EH (cell line): ENCODE measurements at places on chromosomes 3 and 15.

- DNase-seq = peak; percentile 17
Measured at GRCh38 chr3:53729159-53729558, 117.1 kb downstream of the CHDH start.

DNA sequence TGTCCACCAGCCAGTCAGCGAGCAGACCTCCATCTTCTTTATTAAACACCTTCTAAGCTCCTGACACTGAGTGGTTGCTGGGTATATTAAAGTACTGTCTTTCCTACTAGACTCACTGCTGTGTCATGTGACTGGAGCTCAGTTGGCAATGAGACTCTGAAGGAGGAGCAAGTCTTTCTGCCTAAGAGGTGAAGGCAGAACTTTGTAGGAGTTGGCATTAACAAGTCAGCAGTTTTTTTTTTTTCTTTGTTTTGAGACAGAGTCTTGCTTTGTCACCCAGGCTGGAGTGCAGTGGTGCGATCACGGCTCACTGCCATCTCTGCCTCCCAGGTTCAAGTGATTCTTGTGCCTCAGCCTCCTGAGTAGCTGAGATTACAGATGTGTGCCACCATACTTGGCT is 62.2 kb downstream of the ABHD5 start:
- peak; percentile 23 for DNase-seq

DNA sequence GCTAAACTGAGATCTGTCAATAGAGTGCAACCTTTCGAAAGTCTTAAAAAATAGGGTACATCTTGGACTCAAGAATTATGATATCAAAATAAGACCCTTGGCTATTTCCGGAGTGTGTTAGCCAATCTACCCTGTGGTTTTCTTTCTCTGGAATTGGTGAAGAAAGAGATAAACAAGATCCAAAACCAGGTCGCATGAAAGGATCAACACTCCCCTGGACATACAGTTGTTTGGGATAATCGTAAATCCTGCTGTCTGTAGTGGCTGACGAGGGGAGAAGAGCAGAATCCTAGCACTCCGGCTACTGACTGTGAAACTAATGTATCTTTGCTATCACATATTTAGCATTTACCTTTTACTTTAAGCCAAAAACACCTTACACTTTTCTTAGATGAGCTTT is 30.9 kb downstream of the FNDC3B start:
- DNase-seq = no peak

DNA sequence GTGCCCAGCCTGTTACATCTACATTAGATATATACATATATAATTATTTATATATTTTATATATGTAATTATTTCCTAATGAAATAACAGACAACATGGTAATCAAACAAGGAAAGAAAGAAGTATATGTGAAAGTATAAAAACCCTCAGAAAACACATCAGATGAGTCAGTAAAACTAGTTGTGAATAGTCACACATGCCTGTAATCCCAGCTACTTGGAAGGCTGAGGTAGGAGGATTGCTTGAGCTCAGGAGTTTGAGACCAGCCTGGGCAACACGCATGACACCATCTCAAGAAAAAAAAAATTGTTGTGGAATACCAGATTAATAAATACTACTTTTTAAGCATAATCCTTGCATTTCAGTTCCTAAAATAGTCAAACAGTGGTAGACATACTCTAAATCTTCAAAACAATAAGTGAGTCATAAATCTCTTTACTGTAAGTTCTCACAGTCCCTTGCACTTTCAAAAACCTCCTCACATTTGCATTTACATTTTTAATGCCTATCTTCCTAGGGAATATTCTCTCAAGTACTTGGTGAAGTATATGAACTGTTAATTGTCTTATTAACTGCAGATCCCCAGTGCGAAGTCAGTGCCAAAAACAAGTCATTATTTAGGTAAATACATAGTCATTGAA is 106.5 kb downstream of the MYO9A start:
- no peak for DNase-seq

DNA sequence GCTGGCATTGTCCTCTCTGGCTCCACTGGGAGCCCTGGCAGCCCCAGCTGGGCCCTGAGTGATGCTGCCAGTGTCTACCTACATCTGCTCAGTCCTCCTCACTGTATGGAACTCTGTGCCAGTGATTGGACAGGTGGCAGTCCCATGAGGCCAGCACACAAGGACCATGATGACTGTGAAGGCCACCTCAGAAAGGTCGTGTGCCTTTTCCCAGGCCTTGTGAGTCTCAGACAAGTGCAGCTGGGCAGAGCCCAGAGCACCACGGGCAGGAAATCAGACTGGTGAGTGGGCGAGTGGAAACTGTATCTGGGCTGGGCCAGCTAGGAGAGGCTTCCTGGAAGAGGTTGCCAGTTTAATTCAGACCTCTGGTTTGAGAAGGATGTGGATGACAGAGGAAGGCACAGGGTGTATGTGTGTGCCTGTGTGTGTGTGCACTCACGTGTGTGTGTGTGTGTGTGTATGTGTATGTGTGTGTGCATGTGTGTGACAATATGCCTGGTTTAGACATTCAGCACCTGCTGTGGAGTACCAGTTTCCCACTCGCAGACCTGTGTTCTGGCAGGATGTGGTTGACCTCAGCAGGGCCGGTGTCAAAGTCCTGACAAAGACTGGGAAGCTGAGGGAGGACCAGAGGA is 7.0 kb downstream of the MAPKAPK3 start:
- DNase-seq = no peak

DNA sequence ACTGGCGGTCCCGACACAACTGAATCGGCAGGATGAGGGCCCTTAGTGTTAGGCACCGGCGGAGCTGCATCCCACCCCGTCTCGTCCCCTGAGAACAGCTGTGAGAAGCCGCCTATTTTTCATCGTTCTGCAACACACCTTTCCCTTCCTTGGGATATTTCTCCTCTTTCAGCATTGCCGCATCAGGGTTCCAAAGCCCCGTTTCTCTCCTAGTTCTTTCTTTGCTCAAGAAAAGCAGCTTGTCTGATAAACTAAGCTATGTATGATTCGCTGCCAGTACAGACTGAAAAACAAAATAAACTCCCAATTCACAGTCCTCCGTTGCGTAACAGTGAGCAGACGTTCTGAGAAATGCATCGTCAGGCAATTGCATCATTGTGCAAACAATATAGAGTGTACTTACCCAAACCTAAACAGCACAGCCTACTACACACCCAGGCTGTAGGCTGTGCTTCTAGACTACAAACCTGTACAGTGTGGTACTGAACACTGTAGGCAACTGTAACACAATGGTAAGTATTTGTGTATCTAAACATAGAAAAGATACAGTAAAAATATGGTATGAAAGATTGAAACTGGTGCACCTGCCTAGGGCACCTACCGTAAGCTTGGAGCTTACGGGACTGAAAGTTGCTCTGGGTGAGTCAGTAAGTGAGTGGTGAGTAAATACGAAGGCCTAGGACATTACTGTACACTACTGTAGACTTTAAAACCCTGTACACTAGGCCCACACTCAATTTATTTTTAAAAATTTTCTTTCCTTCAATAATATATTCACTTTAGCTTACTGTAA is 8.9 kb upstream of the ADAMTS17 start:
- peak; percentile 28 for DNase-seq

GRCh38 chr15:37791693-37792092 is 142.7 kb upstream of the TMCO5A start:
- DNase-seq = no peak

GRCh38 chr3:127091376-127091775 is 101.6 kb upstream of the PRR23E start:
- no peak for DNase-seq

- DNase-seq = peak; percentile 79
Measured at GRCh38 chr3:136075218-136075808, 109.8 kb downstream of the PPP2R3A start.

DNA sequence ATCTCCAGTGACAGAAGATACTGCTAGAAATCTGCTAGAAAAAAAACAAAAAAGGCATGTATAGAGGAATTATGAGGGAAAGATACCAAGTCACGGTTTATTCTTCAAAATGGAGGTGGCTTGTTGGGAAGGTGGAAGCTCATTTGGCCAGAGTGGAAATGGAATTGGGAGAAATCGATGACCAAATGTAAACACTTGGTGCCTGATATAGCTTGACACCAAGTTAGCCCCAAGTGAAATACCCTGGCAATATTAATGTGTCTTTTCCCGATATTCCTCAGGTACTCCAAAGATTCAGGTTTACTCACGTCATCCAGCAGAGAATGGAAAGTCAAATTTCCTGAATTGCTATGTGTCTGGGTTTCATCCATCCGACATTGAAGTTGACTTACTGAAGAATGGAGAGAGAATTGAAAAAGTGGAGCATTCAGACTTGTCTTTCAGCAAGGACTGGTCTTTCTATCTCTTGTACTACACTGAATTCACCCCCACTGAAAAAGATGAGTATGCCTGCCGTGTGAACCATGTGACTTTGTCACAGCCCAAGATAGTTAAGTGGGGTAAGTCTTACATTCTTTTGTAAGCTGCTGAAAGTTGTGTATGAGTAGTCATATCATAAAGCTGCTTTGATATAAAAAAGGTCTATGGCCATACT is 4.0 kb downstream of the B2M start:
- no peak for DNase-seq

GRCh38 chr15:60568914-60569391 is 90.0 kb upstream of the ICE2 start:
- no peak for DNase-seq

- no peak for DNase-seq
Measured at GRCh38 chr3:106514431-106514830, 645.6 kb upstream of the CBLB start.

DNA sequence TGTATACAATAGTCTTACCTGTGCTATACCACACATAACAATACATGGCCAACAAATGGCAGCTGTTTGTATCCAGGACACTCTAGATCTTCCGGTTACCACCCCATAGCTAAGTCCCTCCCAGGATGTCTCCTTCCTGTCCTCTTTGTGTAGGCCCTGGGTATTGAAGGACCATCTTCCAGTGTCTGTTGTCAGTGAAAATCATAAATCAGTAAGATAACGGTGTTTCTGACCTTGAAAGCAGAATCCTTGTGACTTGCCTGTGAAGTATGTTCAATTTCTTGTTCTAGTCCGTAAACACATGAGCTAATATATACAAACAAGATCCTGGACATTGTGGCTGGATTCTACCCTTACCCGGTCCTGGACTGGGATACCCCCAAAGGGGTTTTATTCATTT is 462.8 kb downstream of the NTRK3 start:
- no peak for DNase-seq

DNA sequence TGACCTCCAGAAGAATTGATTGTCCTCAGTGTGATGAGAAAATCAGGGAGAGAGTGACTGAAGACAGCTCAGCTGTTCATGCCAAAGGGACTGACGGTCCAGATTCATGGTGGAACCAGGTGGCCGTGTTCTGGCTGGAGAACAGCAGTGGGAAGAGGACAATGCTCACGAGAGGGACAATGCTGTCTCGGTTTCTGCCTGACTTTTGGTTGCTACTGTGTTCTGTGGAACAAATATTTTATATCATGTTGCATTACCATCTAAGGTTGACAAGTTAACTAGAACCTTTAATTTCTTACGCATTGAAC is 58.0 kb upstream of the ULK4 start:
- no peak for DNase-seq

DNA sequence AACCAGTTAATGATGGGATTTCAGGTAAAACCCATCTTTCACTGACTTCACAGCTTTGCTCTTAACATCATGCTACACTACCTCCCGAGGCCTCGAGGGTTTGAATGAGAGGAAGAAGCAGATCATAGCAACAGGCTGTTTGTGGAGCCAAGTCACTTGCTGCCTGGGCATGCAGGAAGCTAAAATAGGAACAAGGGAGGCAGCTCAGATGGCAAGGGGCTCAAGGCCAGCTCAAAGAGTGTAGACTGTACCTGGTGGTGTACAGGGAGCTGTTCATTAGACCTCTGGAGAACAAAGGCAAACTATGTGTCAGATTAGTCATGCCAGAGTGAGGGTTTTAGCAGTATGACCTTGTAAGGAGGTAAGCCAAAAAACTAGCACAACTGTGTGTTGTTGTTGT is 28.8 kb downstream of the ARRDC4 start:
- DNase-seq = no peak

- no peak for DNase-seq
Measured at GRCh38 chr15:93278783-93279182, 189.8 kb upstream of the RGMA start.
